ENCODE measurements at places on chromosomes 4 and X.

GRCh38 chr4:110898290-110898689 lies 275.4 kb upstream of the PITX2 start:
- DNase-seq = no peak

- no peak for DNase-seq
These were observed 14.8 kb downstream of the SOWAHB start for GRCh38 chr4:76883147-76883546.

DNA sequence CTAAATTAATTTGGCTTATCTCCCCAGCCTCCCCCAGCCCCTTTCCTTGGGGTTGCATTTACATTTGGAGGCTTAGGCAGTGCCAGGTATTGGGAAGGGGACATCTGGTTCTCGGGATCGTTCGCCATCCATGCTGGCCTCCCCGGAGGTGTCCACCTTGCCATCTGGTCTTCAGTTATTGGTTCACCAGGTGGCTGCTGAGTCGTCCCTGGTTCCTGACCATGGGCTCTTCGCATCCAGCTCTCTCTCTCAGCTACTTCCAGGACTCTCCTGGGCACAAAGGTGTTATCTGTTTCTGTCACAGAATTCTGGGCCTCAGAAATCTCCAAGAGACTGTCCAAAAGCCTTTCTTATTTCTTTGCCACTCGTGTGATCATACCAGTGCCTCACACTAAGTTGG lies 75.4 kb upstream of the SCOC start:
- DNase-seq = no peak

GRCh38 chr4:40827758-40828157 lies 78.0 kb downstream of the NSUN7 start:
- no peak for DNase-seq

- no peak for DNase-seq
These were observed 22.5 kb upstream of the ADH7 start for GRCh38 chr4:99457676-99458075.

DNA sequence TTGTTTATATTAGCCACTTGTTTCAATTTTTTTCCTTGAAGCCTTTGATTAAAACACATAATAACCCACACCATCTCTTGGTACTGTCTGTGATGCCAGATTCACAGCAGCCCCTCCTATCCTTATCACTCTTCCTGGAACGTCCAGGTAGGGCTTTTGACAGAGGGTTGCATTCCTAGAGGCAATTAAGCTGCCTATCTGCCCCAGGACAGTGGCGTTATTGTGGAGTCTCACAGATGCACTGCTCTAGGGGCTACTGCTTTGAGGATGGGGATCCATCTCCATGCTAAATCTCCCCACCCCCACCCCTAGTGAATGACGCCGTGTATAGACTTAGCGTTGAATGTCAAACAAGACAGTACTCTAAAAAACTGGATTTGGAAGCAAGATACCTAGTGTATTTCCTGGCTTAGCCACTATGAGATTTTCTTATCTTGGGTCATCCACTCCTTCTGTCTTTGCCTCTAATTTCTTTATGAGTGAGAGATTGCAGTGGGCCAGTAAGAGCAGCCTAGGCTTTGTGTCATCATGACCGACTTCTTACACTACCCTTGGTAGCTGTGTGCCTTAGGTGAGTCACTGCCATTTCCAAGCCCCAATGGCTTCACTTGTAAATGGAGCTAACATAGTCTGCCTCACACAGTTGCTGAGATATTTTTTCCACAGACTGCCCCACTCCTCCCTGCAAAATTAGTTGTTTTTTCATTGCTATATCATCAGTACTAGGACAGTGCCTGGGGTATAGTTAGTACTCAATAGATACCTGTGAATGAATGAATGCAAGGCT lies 90.9 kb downstream of the EGF start:
- no peak for DNase-seq

All from transverse colon (tissue), 4 donors.